Thymus (tissue), 14 donors: ENCODE measurements at places on chromosomes 5 and 9. TPM values are rescaled to one million over a fixed set of nuclear protein-coding genes. Genes with fewer than 3 reads are reported as not detected.
A peak's percentile ranks its signal among the peaks of the same experiment; 100 is the strongest.

DNA sequence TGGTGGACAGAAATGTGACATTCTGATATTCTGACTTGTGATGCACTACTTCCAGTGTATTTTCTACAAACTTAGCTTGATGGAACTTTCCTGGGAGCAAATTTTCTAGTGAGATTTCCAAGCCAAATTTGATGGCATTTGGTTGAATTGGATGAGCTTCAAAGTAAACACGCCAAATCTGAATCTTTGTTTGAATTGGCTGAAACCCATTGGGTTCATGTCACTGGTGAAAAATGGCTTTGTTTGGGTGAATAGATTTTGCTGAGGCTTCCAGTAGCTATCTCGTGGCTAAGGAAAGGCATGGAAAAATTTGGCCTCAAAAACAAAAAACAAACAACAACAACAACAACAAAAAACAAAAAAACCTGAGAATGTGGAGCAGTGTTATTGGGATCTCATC lies 271.1 kb upstream of the RPS23 start:
- H3K36me3 ChIP-seq = no peaks in the 10 kb centered on the region
- no peak overlapping the region for H3K27ac ChIP-seq
- H3K4me1 ChIP-seq = no peaks in the 10 kb centered on the region
- H3K4me3 ChIP-seq = no peak overlapping the region
- no peaks in the 10 kb centered on the region for H3K27me3 ChIP-seq

Gene PPP1R2B
- polyA plus RNA-seq = 0.07 TPM

Gene TRAF1
- polyA plus RNA-seq = 21.7 TPM

GRCh38 chr9:117409321-117409720 lies 5.5 kb downstream of the ASTN2 start:
- peaks cover 29% of the 10 kb centered on the region for H3K27me3 ChIP-seq
- H3K4me3 ChIP-seq = no peak overlapping the region
- H3K27ac ChIP-seq = no peak overlapping the region
- no peaks in the 10 kb centered on the region for H3K4me1 ChIP-seq
- H3K36me3 ChIP-seq = no peaks in the 10 kb centered on the region

Gene CER1
- polyA plus RNA-seq = 0.07 TPM

Gene BSPRY
- 6.1 TPM for polyA plus RNA-seq

DNA sequence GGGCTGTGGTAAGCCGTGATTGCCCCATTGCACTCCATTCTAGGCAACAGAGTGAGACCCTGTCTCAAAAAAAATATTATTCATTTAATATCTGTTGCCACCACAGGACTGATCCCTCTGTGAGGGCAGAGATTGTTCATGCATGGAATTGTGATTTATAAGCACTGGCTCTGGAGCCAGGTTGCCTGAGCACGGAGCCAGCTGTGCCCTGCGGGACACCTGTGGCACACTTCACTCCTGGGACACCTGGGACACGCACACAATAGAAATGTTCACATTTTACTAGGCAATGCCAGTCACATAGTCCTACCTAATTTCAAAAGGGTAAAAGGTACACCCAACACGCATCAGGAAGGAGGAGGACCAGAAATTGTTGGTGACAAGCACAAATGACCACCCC lies 83.0 kb upstream of the GABRP start:
- no peak overlapping the region for H3K4me3 ChIP-seq
- peaks cover 2% of the 10 kb centered on the region for H3K27me3 ChIP-seq
- no peak for DNase-seq
- H3K27ac ChIP-seq = no peak overlapping the region
- no peaks in the 10 kb centered on the region for H3K36me3 ChIP-seq

Gene GCNT1
- polyA plus RNA-seq = 5.3 TPM

Gene C7
- 31.0 TPM for polyA plus RNA-seq

DNA sequence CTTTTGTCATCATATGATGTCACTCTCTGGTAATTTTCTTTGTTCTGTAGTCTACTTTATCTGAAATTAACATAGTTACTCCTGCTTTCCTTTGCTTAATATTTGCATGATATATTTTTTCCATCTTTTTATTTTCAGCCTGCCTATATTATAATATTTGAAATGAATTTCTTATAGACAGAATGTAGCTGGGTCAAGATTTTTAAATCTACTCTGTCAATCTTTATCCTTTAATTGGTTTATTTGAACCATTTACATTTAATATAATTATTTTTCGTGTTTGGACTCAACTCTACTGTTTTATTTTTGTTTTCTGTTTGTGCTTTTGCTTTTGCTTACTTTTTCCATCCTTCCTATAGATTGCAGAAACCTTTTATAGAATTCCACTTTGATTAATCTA lies 118.0 kb downstream of the FOXD1 start:
- no peaks in the 10 kb centered on the region for H3K27me3 ChIP-seq
- no peaks in the 10 kb centered on the region for H3K4me1 ChIP-seq
- H3K4me3 ChIP-seq = no peak overlapping the region
- H3K36me3 ChIP-seq = no peaks in the 10 kb centered on the region
- no peak overlapping the region for H3K27ac ChIP-seq
- no peak for DNase-seq

GRCh38 chr9:98226516-98226915 lies 28.9 kb downstream of the TBC1D2 start:
- H3K4me1 ChIP-seq = no peaks in the 10 kb centered on the region
- H3K36me3 ChIP-seq = peaks cover 4% of the 10 kb centered on the region

Gene FAM153A
- 32.7 TPM for polyA plus RNA-seq

Gene C5orf63
- polyA plus RNA-seq = 6.1 TPM

GRCh38 chr9:114026335-114026734 lies 51.8 kb downstream of the AMBP start:
- H3K36me3 ChIP-seq = no peaks in the 10 kb centered on the region
- no peak overlapping the region for H3K27ac ChIP-seq
- H3K4me1 ChIP-seq = no peaks in the 10 kb centered on the region
- H3K4me3 ChIP-seq = no peak overlapping the region
- DNase-seq = no peak

- H3K36me3 ChIP-seq = no peaks in the 10 kb centered on the region
- no peak overlapping the region for H3K27ac ChIP-seq
- H3K4me1 ChIP-seq = no peaks in the 10 kb centered on the region
- H3K4me3 ChIP-seq = no peak overlapping the region
- H3K27me3 ChIP-seq = no peaks in the 10 kb centered on the region
These were observed 178.4 kb downstream of the TTLL11 start for GRCh38 chr9:121914604-121915303.

Gene ADAMTS6
- polyA plus RNA-seq = 1.2 TPM

Gene TMEM174
- 0.02 TPM for polyA plus RNA-seq

GRCh38 chr5:94191604-94192003 lies 426.8 kb downstream of the KIAA0825 start:
- H3K27ac ChIP-seq = no peak overlapping the region
- no peaks in the 10 kb centered on the region for H3K36me3 ChIP-seq
- no peaks in the 10 kb centered on the region for H3K4me1 ChIP-seq

DNA sequence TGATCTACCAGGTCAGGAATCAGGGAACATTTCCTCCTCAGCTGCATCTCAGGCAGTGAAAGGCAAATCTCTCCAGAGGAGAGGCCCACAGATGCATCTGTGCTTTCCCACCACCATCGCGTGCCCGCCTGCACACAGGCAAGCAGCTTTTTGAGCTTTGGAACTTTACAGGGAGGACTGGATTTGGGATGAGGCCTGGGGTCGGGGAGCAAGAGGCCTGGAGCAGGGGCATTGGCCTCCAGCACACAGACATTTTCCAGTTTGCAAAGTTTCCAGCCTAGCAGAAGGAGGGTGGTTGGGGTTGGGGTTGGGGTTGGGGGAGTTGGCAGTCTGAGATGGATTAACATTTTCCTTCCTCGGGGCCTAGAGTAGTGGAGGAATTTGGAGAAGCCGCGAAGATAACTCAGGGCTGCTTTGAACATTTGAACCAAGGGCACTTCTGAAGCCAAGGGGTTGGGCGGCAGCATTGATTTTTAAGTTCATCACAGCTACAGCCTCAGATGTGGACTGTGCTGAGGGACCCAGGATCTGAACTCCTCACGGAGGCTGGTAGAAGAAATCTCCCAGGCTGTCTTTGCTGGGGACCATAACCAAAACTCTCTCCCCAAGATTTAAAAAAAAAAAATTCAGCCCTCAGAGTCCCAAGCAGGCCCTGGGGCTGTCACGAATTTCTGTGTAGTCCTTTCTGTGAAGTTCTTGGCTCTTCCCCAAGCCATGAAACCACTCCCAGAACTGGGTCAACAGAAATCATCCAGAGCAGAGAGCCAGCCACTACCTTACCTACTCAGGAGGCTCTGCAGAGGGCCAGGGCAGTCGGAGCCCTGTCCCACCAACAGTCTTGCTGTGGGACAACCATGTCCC lies 25.6 kb downstream of the C5orf15 start:
- no peaks in the 10 kb centered on the region for H3K36me3 ChIP-seq
- no peak overlapping the region for H3K4me3 ChIP-seq
- no peaks in the 10 kb centered on the region for H3K27me3 ChIP-seq
- H3K27ac ChIP-seq = no peak overlapping the region

Gene RAI14
- 6.0 TPM for polyA plus RNA-seq

DNA sequence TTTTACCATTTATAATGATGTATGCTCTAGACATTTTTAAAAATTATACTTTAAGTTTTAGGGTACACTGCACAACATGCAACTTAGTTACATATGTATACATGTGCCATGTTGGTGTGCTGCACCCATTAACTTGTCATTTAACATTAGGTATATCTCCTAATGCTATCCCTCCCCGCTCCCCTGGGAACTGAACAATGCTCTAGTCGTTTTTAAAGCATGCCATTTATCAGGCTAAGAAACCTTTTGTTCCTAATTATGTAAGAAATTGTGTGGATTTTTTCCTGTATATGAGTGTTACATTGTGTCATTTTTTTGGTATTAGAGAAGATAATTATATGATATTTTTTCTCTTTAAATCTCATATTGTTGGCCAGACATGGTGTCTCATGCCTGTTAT lies 72.8 kb upstream of the SGCD start:
- no peaks in the 10 kb centered on the region for H3K36me3 ChIP-seq
- DNase-seq = no peak
- no peaks in the 10 kb centered on the region for H3K4me1 ChIP-seq
- H3K4me3 ChIP-seq = no peak overlapping the region
- no peak overlapping the region for H3K27ac ChIP-seq

DNA sequence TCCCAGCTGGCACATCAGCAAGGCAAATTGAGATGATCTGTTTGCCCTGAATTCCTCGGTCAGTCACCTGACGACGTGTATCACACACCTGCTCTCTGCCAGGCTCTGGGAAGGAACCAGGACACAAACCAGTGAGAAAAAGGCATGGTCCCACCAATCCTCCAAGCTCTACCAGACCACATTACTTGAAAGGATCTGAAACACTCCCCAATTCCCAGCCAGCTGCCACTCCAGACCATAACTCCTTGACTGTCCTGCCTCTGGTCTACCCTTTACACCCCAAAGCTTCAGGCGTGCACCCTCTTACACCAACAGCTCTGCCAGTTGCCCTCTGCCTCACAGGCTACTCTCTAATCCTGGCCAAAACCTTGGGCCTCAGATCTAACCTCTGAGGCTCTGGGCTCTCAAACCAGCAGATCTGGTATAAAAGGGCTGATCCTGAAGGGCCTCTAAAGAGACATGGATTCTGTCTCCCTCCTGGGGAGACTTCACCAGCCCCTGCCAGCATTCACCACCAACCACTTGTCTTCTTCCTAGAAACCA lies 6.8 kb downstream of the MGAT1 start:
- peaks cover 17% of the 10 kb centered on the region for H3K4me1 ChIP-seq
- H3K4me3 ChIP-seq = no peak overlapping the region
- H3K36me3 ChIP-seq = peaks cover 59% of the 10 kb centered on the region
- H3K27ac ChIP-seq = no peak overlapping the region

- H3K27ac ChIP-seq = no peak overlapping the region
- H3K4me3 ChIP-seq = no peak overlapping the region
- no peaks in the 10 kb centered on the region for H3K36me3 ChIP-seq
- no peaks in the 10 kb centered on the region for H3K4me1 ChIP-seq
- no peaks in the 10 kb centered on the region for H3K27me3 ChIP-seq
- no peak for DNase-seq
These were observed 12.5 kb upstream of the RAD23B start for GRCh38 chr9:107270580-107270979.

GRCh38 chr5:107322936-107323335 lies 347.8 kb downstream of the EFNA5 start:
- no peak overlapping the region for H3K27ac ChIP-seq
- H3K4me3 ChIP-seq = no peak overlapping the region
- H3K36me3 ChIP-seq = no peaks in the 10 kb centered on the region
- no peaks in the 10 kb centered on the region for H3K4me1 ChIP-seq
- H3K27me3 ChIP-seq = no peaks in the 10 kb centered on the region

- H3K27ac ChIP-seq = peak overlapping the region; percentile 33
- peaks cover 4% of the 10 kb centered on the region for H3K4me1 ChIP-seq
- H3K4me3 ChIP-seq = no peak overlapping the region
- peaks cover 22% of the 10 kb centered on the region for H3K36me3 ChIP-seq
- no peak for DNase-seq
- no peaks in the 10 kb centered on the region for H3K27me3 ChIP-seq
These were observed 6.4 kb downstream of the ARRDC1 start for GRCh38 chr9:137611623-137612609.

- no peak for DNase-seq
- H3K36me3 ChIP-seq = no peaks in the 10 kb centered on the region
- H3K27me3 ChIP-seq = no peaks in the 10 kb centered on the region
- no peak overlapping the region for H3K4me3 ChIP-seq
- no peaks in the 10 kb centered on the region for H3K4me1 ChIP-seq
- no peak overlapping the region for H3K27ac ChIP-seq
These were observed 127.1 kb downstream of the DIRAS2 start for GRCh38 chr9:90515510-90515909.

- H3K36me3 ChIP-seq = no peaks in the 10 kb centered on the region
- H3K27ac ChIP-seq = no peak overlapping the region
These were observed 246.5 kb downstream of the DMRTA1 start for GRCh38 chr9:22693156-22693555.

GRCh38 chr9:104795082-104795481 lies 31.2 kb downstream of the NIPSNAP3B start:
- no peak for DNase-seq
- peaks cover 65% of the 10 kb centered on the region for H3K36me3 ChIP-seq
- H3K27me3 ChIP-seq = no peaks in the 10 kb centered on the region
- H3K4me1 ChIP-seq = no peaks in the 10 kb centered on the region

DNA sequence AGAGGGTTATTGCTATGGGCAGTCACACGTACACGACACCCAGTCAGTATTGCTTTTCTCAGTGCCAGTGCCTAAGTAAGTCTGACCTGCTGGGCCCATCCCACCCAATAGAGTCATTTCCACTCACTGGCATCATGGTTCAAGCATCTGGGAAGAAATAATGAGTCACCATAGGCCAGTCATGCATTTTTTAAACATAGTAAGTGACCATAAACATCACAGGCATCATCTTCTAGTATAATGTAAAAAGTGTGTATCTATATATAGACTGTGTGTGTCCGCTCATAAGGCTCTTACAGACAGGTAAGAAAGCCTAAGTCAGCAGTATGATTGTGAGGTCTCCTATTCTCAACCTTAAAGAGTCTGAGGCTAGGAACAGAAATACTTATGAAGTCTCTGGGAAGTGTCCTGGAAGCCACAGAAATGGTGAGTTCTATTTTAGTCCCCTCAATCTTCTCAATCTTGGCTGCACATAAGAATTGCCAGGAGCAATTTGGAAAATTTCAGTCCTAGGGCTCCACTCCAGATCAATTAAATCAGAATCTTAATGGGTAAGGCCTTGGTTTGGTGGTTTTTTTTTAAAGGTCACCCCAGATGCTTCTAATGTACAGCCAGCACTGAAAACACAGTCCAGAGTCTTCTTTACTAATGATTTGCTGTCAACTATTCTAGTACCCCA lies 65.2 kb downstream of the ZNF366 start:
- H3K27me3 ChIP-seq = no peaks in the 10 kb centered on the region
- no peak for DNase-seq
- H3K27ac ChIP-seq = no peak overlapping the region
- H3K4me1 ChIP-seq = no peaks in the 10 kb centered on the region
- no peak overlapping the region for H3K4me3 ChIP-seq
